ENCODE measurements at places on chromosomes 6 and 20.

GRCh38 chr20:62740286-62741141 is 31.9 kb downstream of the NTSR1 start:
- DNase-seq: peak; percentile 62

- no peak for DNase-seq
Measured at GRCh38 chr20:32661820-32662528, 11.8 kb downstream of the C20orf203 start.

GRCh38 chr6:50361641-50362331 is 312.1 kb upstream of the DEFB112 start:
- DNase-seq: no peak

GRCh38 chr20:51169813-51170212 is 146.9 kb upstream of the KCNG1 start:
- no peak for DNase-seq

DNA sequence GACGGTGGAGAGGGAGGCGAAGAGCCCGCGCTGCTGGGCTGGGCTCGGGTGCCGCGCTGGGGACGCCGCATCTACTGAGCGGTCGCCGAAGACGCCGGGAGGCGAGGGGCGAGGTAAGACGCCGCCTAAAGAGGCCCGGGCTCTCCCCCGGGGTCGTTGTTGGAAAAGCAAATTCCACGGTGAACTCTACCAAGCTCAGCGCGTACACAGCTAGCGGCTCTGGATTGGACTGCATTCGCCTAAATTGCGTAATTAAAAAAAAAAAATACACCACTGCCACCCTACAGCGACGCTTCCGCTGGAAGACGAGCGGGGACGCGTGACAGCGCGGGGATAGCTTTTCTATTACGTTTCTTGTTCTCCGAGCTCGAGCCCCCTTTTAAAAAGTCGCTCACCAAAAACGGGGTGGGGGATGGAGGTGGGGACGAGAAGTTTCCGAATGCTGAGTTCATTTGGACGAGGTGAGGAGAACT is 92.0 kb upstream of the PRDM1 start:
- DNase-seq: peak; percentile 33

- DNase-seq: no peak
Measured at GRCh38 chr6:110781522-110782214, 33.6 kb downstream of the CDK19 start.

GRCh38 chr20:25459111-25459830 is 51.8 kb downstream of the GINS1 start:
- no peak for DNase-seq

DNA sequence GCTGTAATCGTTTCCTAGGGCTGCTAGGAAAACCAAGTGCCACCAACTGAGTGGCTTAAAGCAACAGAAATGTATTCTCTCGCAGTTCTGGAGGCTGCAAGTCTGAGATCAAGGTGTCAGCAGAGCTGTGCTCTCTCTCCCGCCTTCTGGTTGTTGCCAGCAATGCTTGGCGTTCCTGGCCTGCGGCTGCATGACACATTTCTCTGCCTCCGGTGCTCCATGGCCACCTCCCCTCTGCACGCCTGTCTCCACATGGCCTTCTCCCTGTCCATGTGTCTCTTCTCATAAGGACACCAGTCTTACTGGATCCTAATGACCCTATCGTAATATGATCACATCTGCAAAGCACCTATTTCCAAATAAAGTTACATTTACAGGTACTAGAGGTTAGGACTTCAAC is 91.7 kb upstream of the AKAP12 start:
- DNase-seq: no peak

GRCh38 chr20:62876902-62877816 is 15.5 kb upstream of the TCFL5 start:
- DNase-seq: no peak

DNA sequence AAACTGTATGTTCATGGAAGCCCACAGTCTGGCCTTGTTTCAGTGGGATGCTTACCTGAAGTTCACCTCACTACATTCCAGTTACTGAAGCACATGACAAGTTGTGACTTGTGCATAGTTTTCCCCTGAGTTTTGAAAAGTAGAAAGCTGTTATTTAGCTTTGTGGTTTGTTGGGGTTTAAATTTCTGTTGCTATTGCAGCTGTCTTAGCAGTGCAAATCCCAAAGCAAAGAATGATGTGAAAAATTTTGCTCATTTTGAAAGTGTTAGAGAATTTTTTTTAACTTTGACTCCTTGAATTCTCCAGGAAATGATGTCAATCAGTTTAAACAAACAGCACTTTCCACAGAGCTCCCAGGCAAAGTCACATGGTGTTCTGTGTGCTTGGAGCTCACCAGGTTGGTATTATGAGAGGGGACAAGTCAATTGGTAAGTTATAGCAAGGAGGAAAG is 268.4 kb downstream of the ADGRG6 start:
- DNase-seq: no peak

GRCh38 chr6:168380956-168381605 is 59.9 kb upstream of the SMOC2 start:
- no peak for DNase-seq

DNA sequence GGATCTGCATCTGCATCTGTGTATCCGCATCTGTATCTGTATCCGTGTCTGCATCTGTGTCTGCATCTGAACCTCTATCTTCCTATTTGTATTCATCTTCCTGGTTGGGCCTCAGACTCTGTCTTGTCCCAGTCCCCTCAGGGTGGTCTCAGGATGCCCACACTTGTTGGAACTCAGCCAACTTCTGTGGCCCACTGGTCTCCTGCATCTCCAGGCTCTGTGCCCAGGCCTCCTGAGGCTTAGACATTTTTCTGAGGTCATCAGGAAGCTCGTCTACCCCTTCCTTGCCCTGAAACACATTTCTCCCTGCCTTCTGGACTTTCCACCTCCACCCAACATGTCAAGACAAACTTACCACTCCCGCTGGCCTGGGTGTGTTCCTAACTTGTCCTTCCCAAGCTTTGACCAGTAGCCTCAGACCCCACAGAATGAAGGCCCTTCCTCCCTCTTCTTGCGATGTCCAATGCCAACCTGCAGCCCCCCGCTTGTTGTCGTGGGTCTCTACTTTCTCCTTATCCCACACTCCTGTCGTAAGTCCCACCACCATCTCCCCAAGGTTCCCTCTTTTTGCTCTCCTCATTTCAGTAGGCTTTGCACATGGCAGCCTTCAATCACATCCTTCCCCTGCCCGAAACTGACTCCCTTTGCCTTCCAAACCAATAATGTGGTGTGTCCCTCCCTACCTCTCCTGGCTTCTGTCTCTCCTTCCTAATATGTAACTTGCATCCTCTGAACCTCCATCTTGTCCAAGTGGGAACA is 176.5 kb downstream of the DLL1 start:
- DNase-seq: no peak

GRCh38 chr20:17394411-17394810 is 136.8 kb downstream of the BFSP1 start:
- DNase-seq: no peak

- DNase-seq: no peak
Measured at GRCh38 chr6:131966443-131966842, 15.3 kb upstream of the CCN2 start.

- no peak for DNase-seq
Measured at GRCh38 chr6:11528996-11529395, 8.6 kb upstream of the TMEM170B start.

DNA sequence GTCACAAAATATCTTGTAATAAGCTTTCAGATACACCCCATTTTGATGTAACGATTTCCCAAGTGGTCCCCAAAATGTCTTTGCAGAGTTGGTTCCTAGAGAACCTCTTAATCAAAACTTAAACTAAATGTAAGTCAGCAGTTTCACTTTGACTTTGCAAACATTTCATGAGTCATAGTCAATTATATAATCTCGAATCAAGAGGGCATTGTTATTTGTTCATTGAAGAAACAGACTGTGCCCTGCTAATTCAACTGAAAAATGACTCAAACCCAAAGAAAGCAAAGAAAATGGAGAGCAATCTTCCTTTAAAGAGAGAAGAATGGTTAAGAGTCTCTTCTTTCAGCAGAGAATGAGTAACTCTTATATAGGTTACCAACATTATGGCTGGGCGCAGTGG is 58.3 kb downstream of the IPCEF1 start:
- no peak for DNase-seq

DNA sequence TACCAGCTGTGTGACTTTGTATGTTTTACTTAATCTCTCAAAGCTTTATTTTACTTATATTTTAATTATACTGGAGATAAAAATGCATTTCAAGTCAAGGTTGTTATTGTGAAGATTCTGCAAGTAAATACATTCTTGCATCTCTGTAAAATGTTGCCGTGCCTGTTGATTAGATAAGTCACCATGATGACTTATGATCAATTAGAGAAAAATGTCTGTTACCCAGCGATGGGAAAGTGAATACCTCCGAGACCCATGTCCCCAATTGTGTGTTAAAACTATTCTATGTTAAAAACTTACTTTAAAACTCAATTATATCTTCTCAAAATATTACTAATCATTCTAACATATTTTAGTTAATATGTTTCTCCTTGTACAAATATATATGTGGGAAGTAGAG is 39.9 kb downstream of the MYB start:
- DNase-seq: no peak

- DNase-seq: no peak
Measured at GRCh38 chr20:60986506-60987156, 265.4 kb upstream of the CDH4 start.

GRCh38 chr6:74458536-74458935 is 747.3 kb downstream of the COL12A1 start:
- DNase-seq: no peak

DNA sequence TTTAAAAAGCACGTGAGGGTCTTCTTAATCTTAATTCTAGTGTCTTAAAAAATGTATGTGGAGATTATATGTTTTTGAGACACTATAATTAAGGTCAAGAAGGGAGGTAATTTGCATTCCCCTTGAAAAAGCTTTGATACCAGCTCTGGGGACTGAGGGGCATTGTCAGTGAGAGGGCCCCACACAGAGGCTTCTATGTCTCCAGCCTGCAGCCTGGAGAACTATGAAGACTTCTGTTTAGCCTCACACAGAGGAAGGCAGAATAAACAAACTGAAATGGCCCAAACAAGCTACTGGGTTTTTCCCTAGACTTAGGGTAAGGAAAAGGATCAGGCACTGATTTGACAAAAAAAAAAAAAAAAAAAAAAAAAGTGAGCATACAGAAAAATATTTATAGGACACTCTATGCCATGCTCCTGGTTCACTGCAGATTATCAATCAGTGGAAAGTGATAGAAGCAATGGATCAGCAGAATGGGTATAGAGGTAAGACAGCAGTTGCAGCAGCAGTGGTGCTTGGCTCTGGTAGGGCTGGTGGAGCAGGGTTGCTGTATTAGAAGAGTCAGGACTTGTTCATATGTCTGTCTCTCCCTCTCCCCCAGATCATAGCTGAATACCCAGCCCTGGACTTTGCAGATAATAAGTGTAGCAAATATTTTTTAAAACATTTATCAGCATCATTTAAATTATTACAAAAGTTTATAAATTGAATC is 85.4 kb downstream of the KLHL32 start:
- no peak for DNase-seq

- no peak for DNase-seq
Measured at GRCh38 chr6:78623554-78623953, 243.8 kb upstream of the IRAK1BP1 start.

DNA sequence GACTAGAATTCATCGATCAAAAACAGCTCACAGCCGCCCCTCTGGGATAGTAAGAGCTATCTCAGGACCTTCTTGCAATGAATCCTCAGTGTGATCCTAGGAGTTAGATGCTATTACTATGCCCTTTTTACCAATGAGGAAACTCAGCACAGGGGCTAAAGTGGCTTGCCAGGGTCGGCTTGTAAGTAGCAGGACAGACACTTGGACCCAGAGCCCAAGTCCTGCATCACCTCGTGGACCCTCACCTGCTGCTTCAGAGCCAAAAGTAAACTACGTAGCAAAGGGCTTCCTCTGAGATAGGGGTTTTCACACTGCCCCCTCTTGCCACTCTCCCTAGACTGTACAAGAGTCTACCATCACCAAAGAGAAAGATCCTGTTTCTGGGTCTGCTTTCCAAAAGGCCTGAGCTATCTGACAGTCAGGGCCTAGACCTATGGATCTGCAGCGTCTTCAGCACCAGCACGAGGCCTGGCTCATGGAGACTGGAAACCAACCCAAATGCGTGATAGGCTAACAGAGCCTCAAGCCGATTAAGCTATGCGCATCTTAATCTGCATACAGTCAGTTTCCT is 172.3 kb downstream of the ANKRD60 start:
- no peak for DNase-seq

DNA sequence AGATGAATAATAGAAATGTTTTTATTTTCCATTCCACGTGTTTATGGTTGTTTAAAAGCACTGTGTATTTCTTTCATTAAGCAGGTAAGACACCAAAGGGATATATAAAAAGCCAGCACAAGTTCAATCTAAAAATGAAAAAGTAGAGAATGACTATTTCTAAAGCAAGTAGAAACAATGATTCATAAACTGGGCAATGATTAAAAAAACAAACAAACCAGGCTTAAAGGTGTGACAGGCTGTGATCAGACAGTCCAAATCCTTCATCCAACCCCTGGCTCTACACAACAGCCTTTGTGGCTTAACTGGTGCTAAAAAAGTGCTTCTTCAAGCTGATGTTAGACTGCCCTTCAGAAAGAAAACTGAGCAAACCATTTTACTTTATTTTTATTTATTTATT is 45.7 kb upstream of the TSHZ2 start:
- no peak for DNase-seq

DNA sequence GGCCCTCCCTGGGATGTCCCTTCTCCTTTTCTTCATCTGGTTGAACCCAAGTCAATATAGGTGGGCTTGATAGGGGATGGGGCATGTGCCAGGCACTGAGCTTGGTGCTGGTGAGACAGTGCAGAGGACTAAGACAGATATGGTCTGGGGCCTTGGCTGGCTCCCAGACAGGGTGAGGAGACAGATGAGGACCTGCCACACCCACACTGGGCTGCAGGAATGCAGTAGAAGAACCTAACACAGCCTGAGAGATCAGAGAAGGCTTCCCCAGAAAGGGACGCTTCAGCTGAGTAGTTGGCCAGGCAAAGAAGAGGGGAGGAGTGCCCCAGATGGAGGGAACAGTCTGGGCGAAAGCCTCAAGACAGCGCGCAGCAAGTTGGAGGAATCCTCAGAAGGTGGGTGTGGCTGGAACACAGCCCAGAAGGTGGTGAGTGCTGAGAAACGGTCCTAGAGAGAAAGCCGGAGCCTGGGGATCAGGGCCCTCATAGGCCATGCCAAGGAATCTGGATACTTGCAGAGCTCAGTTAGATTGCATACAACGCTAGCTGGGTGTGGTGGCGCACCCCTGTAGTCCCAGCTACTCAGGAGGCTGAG is 26.4 kb downstream of the CD40 start:
- DNase-seq: no peak

- no peak for DNase-seq
Measured at GRCh38 chr6:105769987-105770386, 316.1 kb upstream of the PRDM1 start.

GRCh38 chr6:113821445-113821844 is 35.7 kb upstream of the MARCKS start:
- no peak for DNase-seq

- no peak for DNase-seq
Measured at GRCh38 chr6:149905911-149906371, 8.0 kb upstream of the RAET1E start.

GRCh38 chr6:116572162-116572561 is 858 bp downstream of the RWDD1 start:
- no peak for DNase-seq

GRCh38 chr6:147641511-147641910 is 133.0 kb downstream of the SAMD5 start:
- no peak for DNase-seq

Data from stimulated activated CD8-positive, alpha-beta memory T cell treated with anti-CD3 and anti-CD28 coated beads, Interleukin-4, amount 100 ng/mL, for 1 hour (primary cell).